ENCODE measurements at places on chromosomes 3 and 15.

- no peak for DNase-seq
These were observed 8.6 kb upstream of the TRIM59 start for GRCh38 chr3:160458151-160458550.

DNA sequence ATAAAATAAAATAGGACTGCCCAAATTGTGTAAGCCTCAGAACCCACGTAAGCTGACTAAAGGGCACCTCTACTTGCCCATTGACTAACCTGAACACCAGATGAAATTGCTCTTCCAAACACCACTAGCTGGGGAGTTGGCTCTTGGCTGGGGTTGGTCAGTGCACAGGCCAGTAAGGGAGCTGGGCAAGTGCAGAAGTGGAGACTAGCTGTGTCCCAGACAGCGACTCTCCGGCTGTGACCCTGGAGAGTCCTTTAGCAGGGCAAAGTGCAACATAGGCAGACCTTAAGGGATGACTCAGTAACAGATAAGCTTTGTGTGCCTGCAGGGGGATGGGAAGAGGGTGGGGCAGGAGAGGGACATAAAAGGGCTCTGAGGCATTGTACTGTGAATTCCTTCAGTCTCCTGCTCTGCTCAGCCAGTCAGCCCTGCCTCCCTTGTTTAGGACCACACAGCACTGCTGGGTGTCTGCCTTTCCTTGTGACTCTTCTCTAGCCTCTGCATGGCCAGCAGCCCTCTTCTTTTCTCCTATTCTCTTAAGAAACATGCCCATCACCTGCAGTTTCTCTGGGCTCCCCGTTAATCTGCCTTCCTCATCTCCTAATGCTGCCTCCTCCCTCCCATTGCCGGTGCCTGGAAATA lies 13.2 kb downstream of the NR1I2 start:
- DNase-seq, result no peak

DNA sequence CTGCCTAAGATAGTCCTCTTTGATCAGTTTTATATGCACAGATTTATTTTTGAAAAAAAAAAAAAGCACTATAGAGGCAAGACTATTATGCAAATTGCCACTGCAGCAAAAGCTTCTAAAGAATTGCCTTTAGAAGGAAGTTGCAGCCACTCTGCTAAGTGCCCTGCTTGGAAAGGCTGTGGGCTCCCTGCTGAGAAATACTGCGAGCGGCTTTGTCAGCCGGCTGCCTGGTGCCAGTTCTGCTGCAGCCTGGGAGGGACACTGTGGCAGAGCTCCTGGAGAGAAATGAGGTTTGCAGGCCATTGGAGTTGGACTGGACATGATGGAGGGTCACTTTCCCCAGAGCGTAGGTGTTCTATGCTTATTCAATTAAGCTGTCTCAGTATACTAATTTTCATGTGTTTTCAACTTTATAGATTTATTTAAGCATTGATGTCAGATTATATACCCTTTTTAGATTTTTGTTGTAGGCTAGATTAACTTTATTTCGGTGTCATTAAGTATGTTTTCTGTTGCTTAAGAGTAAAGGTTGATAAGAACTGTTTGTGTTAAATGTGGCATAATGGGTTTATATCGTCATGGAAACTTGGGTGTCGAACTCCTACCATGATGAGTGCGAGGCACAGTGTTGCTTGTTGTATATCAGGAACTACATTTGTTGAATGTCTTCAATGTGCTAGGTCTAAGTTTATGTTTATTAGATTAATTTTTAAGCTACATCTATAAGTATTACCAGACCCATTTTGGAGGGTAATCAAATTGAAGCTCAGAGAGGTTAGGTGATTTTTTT lies 6.6 kb downstream of the MAP2K5 start:
- peak; percentile 9 for DNase-seq

- DNase-seq, result no peak
These were observed 1.8 kb downstream of the TMEM115 start for GRCh38 chr3:50357481-50357880.

DNA sequence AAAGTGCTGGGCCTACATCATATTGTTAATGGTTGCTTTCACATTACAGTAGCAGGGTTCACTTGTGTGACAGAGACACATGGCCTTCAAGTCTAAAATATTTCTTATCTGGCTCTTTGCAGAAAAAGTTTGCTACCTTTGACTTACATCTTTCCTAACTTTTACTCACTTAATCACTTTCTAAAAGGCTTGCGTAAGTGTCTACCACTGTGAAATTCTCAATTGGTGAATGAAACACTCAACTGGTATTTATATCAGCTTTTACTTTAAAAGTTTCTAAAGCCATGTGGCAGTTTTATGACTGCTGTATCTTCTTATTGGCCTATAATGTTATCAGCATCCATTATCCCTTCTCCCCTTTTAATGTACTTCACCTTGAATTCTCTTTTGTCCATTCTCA lies 554.5 kb downstream of the ZIC1 start:
- DNase-seq, result no peak

DNA sequence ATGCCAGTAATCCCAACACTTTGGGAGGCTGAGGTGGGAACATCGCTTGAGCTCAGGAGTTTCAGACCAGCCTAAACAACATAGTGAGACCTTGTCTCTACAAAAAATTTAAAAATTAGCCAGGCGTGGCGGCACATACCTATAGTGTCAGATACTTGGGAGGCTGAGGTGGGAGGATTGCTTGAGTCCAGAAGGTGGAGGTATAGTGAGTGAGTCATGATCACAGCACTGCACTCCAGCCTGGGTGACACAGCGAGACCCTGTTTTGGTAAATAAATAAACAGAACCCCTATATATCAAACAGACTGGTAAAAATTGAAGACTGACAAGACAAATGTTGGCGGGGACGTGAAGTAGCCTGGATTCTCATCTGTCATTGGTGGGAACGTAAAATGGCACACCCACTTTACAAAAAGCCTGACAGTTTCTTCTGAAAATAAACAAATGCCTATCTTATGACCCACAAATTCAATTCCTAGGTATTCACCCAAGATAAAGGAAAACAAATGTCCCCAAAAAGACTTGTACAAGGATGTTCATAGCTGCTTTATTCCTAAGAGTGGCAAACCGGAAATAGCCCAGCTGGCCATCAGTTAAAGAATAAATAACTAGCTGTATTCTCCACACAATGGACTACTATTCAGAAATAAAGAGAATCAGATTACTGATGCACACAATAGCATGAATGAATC lies 47.0 kb upstream of the GK5 start:
- no peak for DNase-seq

GRCh38 chr15:56920367-56920627 lies 1.9 kb downstream of the TCF12 start:
- DNase-seq, result no peak

DNA sequence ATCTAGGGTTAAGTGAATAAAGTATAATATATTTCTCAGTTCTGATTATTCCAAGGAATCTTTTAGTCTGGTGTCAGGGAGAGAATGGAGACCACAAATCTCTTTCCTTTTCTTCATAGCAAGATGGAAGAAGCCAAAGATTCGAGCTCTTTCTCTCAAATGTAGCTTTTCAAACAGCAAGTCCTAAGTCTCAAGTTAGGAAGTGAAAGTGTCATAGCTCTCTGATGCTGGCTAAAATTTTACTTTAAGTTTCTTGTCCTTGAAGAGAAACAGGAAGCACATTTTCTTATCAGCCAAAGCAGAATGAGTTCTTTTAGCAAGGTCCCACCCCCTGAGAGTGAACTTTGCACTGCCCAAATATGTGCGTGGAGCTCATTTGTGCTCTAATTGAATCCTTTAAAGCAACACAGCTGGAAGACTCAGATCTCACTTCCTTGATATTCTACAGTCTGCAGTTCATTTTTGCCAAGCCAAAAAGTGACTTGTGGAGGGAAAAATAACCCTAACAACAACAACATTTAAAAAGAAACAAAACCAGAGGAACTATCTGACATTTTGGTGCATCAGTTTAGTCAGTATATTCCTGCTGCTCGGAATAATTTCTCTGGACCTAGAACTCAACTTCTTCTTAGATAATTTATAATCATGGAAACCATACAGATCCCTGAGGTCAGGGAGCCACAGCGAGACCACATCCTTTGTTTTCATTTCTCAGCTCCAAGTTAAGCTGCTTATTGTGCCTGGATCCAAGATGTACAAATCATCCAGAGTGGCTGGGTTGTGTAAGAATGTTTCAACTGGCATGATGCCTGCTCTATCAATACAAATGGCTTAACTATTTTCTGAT lies 238.7 kb upstream of the P2RY1 start:
- peak; percentile 90 for DNase-seq

DNA sequence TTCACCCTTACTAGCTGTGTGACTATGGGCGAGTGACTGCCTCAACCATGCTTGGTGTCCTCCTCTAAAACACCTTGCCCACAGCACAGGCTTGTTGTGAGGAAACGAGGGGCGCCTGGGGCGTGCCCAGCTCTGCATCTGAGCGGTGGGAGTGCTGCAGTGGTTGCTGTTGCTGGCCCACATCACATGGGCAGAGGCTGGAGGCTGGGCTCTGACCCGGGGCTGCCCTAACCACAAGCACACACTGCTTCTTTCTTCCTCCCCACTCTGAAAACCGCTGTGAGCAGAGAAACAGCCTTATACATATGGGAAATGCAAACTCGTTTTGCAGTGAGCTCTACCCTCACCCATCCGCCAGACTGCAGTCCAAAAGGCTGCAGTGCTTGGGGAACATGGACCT lies 74.8 kb upstream of the RPL32 start:
- DNase-seq, result no peak

DNA sequence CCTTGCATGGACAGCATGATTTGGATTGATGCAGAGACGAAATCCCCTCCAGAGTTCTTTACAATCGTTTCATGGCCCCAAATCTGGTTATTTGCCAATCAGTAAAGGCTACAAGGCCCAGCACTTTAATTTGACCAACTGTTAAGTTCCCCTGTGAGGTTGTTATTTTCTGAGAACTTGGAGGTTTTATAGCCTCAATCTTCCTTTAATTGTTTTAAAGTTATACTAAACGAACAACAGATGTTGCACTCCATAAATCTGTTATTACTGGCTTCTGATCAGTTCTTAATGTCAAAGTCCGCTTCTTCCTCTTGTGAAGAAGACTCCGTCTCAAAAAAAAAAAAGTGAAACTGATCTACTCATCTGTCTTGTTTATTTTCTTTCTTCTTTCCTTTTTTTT lies 30.8 kb downstream of the LARP6 start:
- no peak for DNase-seq

DNA sequence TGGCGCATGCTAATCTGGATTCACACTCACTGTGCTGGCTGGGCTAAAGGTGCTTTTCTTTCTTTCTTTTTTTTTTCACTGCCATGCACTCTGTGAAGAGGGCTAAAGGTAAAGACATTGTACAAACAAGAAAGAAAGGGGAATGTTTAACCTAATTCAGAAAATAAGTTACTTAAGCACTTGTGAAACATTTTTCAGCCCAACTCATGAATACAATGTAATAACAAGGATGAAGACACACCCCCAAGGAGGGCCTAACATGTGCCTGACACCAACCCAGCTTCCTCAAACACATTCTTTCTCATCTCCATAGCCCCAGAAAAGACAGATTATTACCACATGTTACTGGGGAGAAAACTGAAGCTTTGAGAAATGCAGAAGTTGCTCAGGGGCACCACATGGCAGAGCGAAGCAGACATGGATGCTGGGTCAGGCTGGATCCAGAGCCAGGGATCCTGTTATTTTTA lies 5.7 kb downstream of the STIMATE start:
- no peak for DNase-seq
